B cell (primary cell): ENCODE measurements at places on chromosomes 11 and 22. TPM values are rescaled to one million over a fixed set of nuclear protein-coding genes. Genes with fewer than 3 reads are reported as not detected.
A peak's percentile ranks its signal among the peaks of the same experiment; 100 is the strongest.

DNA sequence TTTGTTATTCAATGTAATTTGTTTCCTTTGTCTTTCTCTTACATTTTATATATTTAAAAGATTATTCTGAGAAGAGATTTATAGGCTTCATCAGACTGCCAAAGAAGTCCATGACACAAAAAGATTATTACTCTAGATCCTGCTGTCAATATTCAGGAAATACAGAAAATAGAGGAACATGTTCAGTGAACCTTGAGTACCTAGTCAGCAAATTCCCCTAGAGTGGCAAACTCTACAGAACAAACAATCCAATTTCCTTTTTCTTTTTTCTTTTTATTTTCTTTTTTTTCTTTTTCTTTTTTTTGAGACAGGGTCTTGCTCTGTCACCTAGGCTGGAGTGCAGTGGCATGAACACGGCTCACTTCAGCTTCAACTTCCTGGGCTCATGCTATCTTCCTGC, 23.9 kb downstream of the TTC17 start:
- H3K27ac ChIP-seq: no peak overlapping the region
- H3K4me3 ChIP-seq: no peak overlapping the region
- no peak for DNase-seq
- H3K36me3 ChIP-seq: peaks cover 18% of the 10 kb centered on the region

Gene CCDC81
- polyA plus RNA-seq: 0.18 and 1.1 TPM in 2 replicates

- H3K27me3 ChIP-seq: no peaks in the 10 kb centered on the region
- no peaks in the 10 kb centered on the region for H3K36me3 ChIP-seq
- no peak for DNase-seq
- H3K4me3 ChIP-seq: no peak overlapping the region
- H3K4me1 ChIP-seq: no peaks in the 10 kb centered on the region
- H3K27ac ChIP-seq: no peak overlapping the region
Measured at GRCh38 chr11:127804747-127805400, 782.5 kb downstream of the ETS1 start.

GRCh38 chr11:44752713-44753112, 26.0 kb downstream of the TSPAN18 start:
- H3K27me3 ChIP-seq: no peaks in the 10 kb centered on the region
- no peak overlapping the region for H3K4me3 ChIP-seq
- H3K36me3 ChIP-seq: no peaks in the 10 kb centered on the region
- DNase-seq: no peak

Gene MFRP
- polyA plus RNA-seq: not detected in 2 replicates

Gene POU2AF2
- polyA plus RNA-seq: not detected in 2 replicates

Gene PNPLA3
- polyA plus RNA-seq: 0.15 TPM in 1 of 2 replicates, not detected in the other

Gene LRRC74B
- polyA plus RNA-seq: 0.01 TPM in 1 of 2 replicates, not detected in the other

DNA sequence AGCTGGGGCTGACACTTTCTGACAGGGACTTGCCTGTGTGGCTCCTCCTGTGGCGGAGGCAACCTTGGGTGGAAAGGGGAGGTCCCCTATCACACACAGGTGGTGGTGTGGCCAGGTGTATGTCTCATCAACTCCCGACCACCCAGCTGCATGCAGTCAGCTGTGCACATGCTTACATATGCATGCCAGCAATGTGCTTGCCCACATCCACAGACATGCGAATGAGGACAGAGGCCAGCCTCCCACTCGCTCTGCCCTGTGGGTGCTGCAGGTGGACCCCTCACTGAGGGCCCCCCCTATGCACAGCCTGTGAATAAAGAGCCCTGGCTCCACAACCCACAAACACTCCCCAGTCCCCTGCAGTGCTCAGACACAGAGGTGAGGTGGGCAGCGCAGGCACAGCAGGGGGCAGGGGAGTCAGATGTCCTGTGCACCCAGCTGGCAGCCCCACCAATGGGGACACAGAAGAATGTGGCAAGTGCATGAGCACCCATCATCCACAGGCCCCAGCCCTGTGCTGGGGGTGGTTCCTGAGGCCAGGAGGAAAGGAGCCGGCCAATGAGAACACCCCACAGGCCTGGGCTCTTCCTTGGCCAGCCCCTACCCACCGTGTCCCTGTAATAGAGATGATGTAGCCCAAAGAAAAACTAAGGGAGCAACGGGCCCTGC, 9.5 kb downstream of the GNB1L start:
- H3K4me3 ChIP-seq: no peak overlapping the region
- no peak for DNase-seq
- H3K27ac ChIP-seq: no peak overlapping the region
- peaks cover 13% of the 10 kb centered on the region for H3K4me1 ChIP-seq

Gene RGL4
- polyA plus RNA-seq: 2.7 and 4.1 TPM in 2 replicates

Gene CYB5R3
- 40.3 and 60.8 TPM in 2 replicates for polyA plus RNA-seq

Gene ROBO3
- 4.0 and 7.4 TPM in 2 replicates for polyA plus RNA-seq

DNA sequence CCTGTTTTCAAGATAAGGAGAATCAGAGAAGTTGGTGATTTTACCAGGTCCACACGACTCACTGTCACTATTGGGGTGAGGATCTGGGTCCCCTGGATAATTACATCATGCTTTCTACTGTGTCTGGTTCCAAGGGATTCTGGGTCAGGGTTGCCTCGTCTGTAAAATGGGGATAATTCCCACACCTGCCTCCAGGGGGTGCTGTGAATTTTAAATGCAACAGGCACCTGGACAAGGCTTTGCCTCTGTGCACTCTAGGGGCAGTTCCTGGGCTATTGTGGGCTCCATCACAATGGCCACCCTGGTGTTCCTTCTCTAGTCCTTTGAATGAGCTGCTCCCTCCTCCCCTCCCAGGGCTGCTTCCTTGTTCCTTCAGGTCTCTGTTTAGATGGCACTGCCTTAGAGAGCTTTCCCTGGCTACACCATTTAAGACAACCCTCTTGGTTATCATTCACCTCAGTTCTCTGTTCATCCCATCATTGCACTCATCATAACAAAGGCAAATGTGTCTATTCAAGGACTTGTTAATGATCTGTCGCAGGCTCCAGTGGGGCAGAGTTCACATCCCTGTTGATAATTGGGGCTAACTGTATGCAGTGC, 178.6 kb downstream of the MIAT start:
- peak; percentile 40 for DNase-seq
- no peaks in the 10 kb centered on the region for H3K36me3 ChIP-seq
- no peaks in the 10 kb centered on the region for H3K27me3 ChIP-seq

GRCh38 chr22:33353502-33353901, 295.3 kb upstream of the SYN3 start:
- no peak for DNase-seq
- no peaks in the 10 kb centered on the region for H3K4me1 ChIP-seq
- H3K36me3 ChIP-seq: no peaks in the 10 kb centered on the region
- H3K27me3 ChIP-seq: no peaks in the 10 kb centered on the region

GRCh38 chr22:30290342-30291057, 1.2 kb upstream of the CASTOR1 start:
- H3K27me3 ChIP-seq: no peaks in the 10 kb centered on the region
- DNase-seq: no peak
- H3K4me3 ChIP-seq: peak overlapping the region; percentile 69
- peak overlapping the region; percentile 72 for H3K27ac ChIP-seq

DNA sequence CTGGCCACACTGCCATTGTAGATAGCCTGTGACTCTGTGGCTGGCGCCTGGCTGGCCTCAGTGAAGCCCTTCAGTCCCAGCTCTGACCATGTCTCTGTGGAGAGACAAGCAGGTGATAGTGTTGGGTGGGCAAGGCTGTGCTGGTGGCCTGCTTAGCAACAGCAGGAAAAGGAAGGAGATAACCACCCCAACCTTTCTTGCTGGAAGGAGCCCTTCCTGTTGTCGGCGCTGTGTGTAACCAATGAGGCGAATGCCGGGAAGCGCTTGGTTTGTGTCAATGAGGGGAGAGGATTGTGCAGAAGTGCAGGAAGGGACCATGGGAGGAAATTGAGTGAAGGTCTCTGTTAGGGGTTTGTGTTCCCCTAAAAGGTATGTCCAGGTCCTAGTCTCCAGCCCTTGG, 27.3 kb downstream of the PARVB start:
- no peak for DNase-seq
- peaks cover 17% of the 10 kb centered on the region for H3K36me3 ChIP-seq
- no peaks in the 10 kb centered on the region for H3K27me3 ChIP-seq
- H3K4me3 ChIP-seq: no peak overlapping the region
- H3K27ac ChIP-seq: no peak overlapping the region

GRCh38 chr22:40728731-40729189, 49.5 kb downstream of the MCHR1 start:
- H3K4me3 ChIP-seq: no peak overlapping the region
- no peaks in the 10 kb centered on the region for H3K27me3 ChIP-seq
- peak overlapping the region; percentile 3 for H3K27ac ChIP-seq
- peaks cover 15% of the 10 kb centered on the region for H3K4me1 ChIP-seq
- H3K36me3 ChIP-seq: no peaks in the 10 kb centered on the region
- peak; percentile 56 for DNase-seq

GRCh38 chr11:107587306-107587979, 3.5 kb upstream of the ELMOD1 start:
- no peaks in the 10 kb centered on the region for H3K36me3 ChIP-seq
- no peak overlapping the region for H3K27ac ChIP-seq
- peaks cover 56% of the 10 kb centered on the region for H3K27me3 ChIP-seq
- H3K4me3 ChIP-seq: no peak overlapping the region

DNA sequence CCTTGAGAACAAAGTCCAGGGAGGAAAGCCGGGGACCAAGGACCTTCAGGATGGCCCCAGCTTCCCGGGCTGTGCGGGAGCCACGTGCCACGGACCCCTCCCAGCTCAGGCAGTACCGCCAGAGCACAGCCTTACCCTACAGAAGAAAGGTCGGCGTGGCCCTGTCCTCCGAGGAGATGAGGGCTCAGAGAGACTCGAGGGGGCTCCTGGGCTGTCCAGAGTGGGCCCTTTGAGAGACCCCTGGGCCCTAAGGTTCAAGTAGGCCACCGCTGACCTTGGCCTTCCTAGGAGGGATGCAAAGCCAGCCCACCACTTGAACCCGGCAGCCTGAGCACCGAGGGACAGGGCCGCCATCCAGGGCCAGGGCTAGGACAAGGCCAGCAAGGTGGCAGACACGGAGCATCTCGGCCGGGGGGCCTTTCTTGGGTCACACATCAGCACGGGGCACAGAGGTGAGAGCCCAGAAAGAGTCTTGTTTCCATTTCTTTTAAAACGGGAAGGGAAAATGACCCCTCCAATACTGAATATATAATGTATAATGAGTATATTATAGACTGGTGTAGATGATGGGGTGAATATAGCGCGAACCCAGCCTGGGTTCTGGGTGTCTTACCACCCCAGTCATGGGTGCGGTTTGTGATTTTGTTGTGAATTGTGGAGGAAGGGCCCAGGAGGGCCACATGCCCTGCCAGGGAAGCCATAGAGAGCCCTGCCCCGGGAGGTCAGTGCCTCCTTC, 34.4 kb upstream of the PPARA start:
- DNase-seq: no peak
- H3K36me3 ChIP-seq: no peaks in the 10 kb centered on the region
- H3K4me1 ChIP-seq: no peaks in the 10 kb centered on the region
- H3K27me3 ChIP-seq: no peaks in the 10 kb centered on the region

GRCh38 chr11:74022546-74022945, 13.7 kb upstream of the UCP3 start:
- peaks cover 3% of the 10 kb centered on the region for H3K36me3 ChIP-seq
- H3K27me3 ChIP-seq: no peaks in the 10 kb centered on the region
- peaks cover 51% of the 10 kb centered on the region for H3K4me1 ChIP-seq

Gene RBFOX2
- 0.01 TPM in 1 of 2 replicates, not detected in the other for polyA plus RNA-seq

Gene SYNGR1
- 9.4 and 9.5 TPM in 2 replicates for polyA plus RNA-seq

- H3K27ac ChIP-seq: no peak overlapping the region
- H3K4me3 ChIP-seq: no peak overlapping the region
Measured at GRCh38 chr11:12859872-12860657, 149.1 kb upstream of the RASSF10 start.

- H3K27me3 ChIP-seq: no peaks in the 10 kb centered on the region
- no peak overlapping the region for H3K4me3 ChIP-seq
- H3K4me1 ChIP-seq: no peaks in the 10 kb centered on the region
- no peak for DNase-seq
Measured at GRCh38 chr11:11992257-11993212, 15.9 kb downstream of the DKK3 start.

Gene C11orf52
- polyA plus RNA-seq: not detected in 2 replicates

- no peaks in the 10 kb centered on the region for H3K36me3 ChIP-seq
- no peak overlapping the region for H3K27ac ChIP-seq
- no peak for DNase-seq
- no peaks in the 10 kb centered on the region for H3K4me1 ChIP-seq
Measured at GRCh38 chr11:131917634-131918384, 547.4 kb downstream of the NTM start.

Gene DLG2
- 0.54 and 0.71 TPM in 2 replicates for polyA plus RNA-seq

Gene SCUBE1
- 0.14 TPM in 1 of 2 replicates, not detected in the other for polyA plus RNA-seq

Gene KRTAP5-1
- not detected in 2 replicates for polyA plus RNA-seq

Gene ART1
- polyA plus RNA-seq: not detected in 2 replicates

Gene SCGB1C1
- not detected in 2 replicates for polyA plus RNA-seq

DNA sequence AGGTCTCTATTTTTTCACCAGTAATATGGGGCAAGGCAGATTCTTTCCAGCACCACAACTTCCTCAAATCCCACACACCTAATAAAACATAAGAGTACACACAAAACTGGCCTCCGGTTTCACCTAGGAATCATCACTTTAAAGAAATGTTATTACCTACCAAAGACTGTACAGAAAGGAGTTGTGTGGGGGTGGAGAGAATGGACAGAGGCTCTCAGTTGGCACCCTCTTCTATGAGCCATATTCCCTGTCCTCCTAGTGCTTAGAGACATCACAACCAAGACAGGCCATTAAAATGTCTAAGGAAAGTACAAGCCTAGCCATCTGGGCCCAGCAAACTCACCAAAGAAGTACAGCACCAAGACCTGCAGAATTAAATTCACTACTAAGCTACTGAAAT, 56.1 kb downstream of the RBFOX2 start:
- no peak overlapping the region for H3K4me3 ChIP-seq
- peaks cover 3% of the 10 kb centered on the region for H3K27me3 ChIP-seq
- no peaks in the 10 kb centered on the region for H3K4me1 ChIP-seq
- H3K36me3 ChIP-seq: no peaks in the 10 kb centered on the region
- DNase-seq: no peak

Gene PKDREJ
- polyA plus RNA-seq: not detected in 2 replicates

- H3K4me3 ChIP-seq: no peak overlapping the region
- DNase-seq: no peak
- H3K36me3 ChIP-seq: no peaks in the 10 kb centered on the region
- H3K27me3 ChIP-seq: no peaks in the 10 kb centered on the region
- no peaks in the 10 kb centered on the region for H3K4me1 ChIP-seq
Measured at GRCh38 chr11:114929351-114930000, 251.1 kb downstream of the NXPE2 start.

DNA sequence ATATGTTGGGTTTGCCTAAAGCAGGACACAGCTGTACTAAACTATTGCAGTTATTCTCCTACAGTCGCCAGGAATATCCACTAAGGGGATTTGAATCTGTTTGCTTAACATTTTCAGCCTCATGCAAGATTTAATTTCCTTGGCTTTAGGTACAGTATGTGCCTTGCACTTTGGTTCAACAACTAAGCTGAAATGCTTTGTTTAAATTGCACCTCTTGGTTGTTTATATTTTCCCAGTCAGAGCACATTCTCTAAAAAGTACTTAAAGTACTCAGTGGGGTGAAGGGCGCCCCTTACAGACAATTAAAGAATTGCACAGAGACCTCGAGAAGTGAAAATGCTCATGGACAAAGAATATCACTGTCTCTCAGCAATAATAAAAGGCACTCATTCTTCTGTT, 107.8 kb upstream of the MTNR1B start:
- H3K4me1 ChIP-seq: no peaks in the 10 kb centered on the region
- no peak overlapping the region for H3K27ac ChIP-seq
- DNase-seq: no peak
- no peaks in the 10 kb centered on the region for H3K27me3 ChIP-seq
